Activated T-cell treated with anti-CD3 and anti-CD28 coated beads for 24 hours (primary cell): ENCODE measurements at places on chromosomes 2 and 18.

DNA sequence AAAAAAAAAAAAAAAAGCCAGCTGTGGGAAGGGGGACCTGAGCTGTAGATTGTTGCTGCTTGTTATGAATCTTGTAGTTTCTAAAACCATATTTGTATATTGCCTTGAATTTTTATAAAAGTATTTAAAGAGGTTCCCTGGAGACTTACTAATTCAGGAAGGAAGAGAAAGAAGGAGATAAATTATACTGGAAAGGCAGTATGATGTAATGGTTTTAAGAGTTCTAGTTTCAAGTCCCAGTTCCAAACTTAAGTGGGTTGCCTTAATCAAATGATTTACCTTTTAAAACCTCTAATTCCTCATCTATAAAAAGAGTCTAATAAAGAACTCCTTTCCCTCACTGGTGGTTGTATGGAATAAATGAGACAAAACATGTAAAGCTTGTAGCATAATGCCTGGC is 62.2 kb downstream of the PTRHD1 start:
- DNase-seq, result no peak

GRCh38 chr2:31943636-31944225 is 67.1 kb downstream of the MEMO1 start:
- DNase-seq, result no peak

DNA sequence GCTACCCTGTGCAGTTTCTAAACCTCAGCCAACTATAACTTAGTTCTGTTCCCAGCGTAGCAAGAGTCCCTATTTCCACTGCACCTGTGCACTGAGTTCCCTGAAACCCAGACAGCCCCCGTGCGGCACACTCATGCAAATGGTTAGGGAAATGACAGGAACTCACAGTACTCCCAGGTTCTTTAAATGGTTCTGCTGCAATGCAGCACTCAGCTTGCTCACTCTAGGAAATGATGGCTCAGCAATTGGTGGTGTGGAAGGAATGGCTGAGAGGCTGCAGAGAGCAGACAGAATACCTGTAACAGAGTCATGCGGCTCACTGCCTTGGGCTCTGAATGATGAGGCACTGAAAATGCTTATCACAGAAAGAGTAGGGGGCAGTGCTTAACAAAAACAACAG is 143.0 kb downstream of the RAD51AP2 start:
- DNase-seq, result no peak

- no peak for DNase-seq
Measured at GRCh38 chr2:211435331-211435730, 878.9 kb downstream of the CPS1 start.

- no peak for DNase-seq
Measured at GRCh38 chr18:59065684-59066083, 74.0 kb upstream of the SEC11C start.

- DNase-seq, result no peak
Measured at GRCh38 chr2:39119732-39120520, 925 bp downstream of the SOS1 start.

- no peak for DNase-seq
Measured at GRCh38 chr2:73862987-73863386, 29.8 kb upstream of the ACTG2 start.

DNA sequence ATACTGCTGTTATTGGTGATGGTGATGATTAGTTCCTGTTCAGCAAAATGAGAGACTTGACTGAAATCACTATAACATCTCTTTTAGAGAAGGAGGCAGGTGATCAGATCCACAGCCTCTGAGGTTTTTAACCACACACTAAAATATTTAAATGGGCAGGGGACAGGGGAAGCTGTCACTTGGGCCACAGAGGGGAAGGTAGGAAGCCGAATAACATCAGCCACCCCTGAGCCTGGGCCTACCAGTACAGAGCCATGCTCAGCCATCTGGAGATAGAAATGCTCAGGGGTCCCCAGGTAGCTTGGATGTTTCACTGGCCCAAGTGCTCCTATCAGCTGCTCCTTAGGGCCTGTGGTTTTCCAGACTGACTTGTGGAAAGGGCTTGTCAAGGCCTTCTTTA is 122.3 kb downstream of the MRO start:
- DNase-seq, result no peak

- no peak for DNase-seq
Measured at GRCh38 chr2:133240491-133241223, 327.6 kb downstream of the NCKAP5 start.

- DNase-seq, result no peak
Measured at GRCh38 chr2:143623231-143623908, 494.2 kb downstream of the ARHGAP15 start.

DNA sequence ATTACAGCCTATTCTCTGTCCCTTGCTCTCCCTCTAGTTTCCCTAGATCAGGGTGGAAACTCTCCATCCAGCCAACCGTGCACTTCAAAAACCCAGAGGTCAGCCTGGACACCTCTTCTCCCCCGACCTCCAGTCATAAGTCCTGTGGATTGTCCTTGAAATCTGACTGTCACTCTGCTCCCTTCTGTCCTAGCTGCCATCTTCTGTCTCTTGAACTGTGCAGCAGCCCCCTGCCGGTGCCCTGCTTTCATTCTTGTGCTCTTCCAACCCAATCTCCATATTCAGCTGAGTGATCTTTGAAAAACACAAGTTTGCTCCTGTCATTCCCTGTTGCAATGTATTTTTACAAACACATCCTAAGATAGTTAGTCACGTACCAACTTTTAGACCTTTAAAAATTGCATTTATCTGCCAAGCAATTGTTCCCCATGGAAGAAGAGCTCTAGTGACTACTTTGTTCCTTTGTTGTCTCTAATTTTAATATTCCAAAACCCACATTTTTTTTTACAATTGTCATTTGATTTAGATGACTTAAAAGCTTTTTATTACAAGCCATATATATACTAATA is 254.3 kb downstream of the CAMKMT start:
- no peak for DNase-seq

DNA sequence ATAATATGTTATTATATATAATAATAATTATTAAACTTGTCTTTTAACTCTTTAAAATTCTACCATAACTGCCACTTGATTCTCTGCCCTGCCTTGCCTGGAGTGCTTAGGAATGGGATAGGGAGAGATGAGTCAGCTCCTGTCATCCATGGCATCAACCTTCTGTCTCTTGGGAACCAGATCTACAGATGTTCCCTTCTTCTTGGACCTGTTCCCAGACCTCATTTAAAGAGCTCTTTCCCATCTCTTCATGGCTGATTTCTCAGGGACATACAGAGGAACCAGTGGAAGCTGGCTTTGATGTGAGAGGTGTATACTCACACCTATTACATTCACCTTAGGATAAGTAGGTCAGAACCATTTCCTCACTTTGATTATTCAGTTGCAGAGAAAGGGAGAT is 155.3 kb upstream of the MYO3B start:
- DNase-seq, result no peak

- no peak for DNase-seq
Measured at GRCh38 chr2:133570542-133570941, 2.3 kb upstream of the NCKAP5 start.

DNA sequence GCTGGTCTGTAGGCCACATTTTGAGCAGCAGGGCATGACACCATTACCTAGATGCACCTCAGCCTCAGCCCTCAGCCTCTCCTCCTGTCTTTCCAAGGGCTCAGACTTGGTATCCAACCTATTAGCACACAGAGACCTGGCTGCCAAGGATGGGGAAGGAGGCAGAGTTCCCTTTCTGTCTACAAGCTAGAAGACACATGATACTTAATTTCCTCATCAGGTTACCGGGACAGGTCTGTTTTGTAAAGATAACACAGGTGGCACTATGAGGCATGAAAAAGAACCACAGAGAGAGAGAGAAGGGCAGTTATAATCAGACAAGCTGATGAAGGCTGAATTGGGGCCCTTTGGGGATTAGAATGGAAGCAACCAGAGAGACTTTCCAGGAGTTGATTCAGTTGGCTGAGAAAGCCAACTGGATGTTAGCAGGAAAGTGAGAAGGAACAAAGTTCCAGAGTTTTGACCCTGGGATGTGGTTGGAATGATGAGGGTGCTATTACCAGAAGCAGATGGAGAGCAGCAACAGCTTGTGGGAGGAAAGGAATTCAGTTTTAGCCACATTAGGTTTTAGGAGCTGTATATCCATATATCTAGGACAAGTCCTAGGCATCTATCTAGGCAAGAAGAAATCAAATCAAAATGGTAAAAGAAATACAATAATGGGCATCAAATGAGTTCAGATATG is 46.0 kb upstream of the RMND5A start:
- DNase-seq, result no peak

GRCh38 chr2:28086611-28087010 is 196.1 kb downstream of the BABAM2 start:
- no peak for DNase-seq

GRCh38 chr2:11567631-11568031 is 33.8 kb downstream of the GREB1 start:
- DNase-seq, result no peak

GRCh38 chr18:30765247-30765646 is 277.3 kb downstream of the DSC3 start:
- DNase-seq, result no peak

DNA sequence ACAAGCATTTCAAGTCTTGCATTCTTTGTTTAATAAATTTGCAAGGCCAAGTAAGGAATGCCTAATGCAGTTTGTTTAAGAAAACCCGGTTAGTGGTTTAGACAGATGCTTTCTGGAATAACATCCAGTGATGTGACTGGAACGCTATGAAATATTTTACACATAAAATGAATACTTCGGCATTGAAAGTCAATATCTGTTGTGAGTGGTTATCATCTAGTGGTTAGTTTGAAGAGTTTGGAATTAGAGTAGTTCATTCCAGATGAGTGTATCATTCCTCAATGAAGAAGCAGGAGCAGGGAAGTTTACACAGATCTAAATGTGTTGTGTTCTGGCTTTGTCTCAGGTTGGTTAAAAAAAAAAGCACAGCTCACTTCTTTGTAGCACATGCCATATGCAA is 608.0 kb upstream of the PIK3C3 start:
- no peak for DNase-seq

- no peak for DNase-seq
Measured at GRCh38 chr2:57141269-57141668, 905.3 kb upstream of the VRK2 start.

DNA sequence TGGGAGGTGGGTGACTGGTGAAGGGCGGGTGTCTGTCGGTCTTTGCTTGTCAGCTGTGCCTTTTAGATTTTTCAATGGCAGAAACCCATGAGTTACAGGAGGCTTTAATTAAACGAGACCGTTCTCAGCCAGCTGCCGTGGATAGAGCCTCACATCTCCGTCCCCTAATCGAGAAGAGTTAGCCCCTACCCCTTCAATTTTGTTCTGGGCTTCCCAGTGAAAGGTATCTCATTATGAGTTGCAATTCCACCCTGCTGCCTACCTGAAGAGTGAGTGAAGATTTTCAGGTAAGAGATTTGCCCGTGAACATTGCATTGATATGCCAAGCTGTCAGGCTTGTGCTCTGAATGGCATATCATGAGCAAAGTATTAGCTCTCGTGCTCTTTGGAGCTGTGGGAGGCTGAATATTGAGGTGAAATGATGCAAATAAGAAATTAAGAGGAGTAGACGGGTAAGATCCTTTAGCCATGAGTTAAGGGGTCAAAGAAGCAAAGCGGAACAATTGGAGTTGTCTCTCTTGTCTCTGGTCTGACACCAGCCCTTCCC is 118.7 kb upstream of the MSTN start:
- no peak for DNase-seq

GRCh38 chr2:14944562-14945346 is 312.2 kb downstream of the LRATD1 start:
- no peak for DNase-seq

DNA sequence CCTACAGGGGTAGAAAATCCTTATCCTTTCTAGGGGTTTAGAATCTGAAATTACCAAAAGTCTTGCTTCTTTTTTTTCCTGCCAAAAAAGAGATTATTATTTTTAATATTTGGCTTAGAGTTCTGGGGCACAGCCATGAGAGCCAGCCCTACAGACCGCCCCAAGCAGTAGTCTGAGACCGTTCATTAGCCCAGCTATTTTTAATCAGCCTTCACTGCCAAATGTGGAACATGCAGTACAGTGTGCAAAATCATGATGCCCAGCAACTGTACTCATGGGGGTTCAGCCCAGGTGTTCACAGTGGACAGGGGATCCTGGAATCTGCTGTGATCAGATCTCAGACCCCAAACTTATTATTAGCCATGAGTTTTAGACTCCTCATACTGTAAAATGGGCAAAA is 60.4 kb downstream of the GRB14 start:
- DNase-seq, result no peak

GRCh38 chr2:138846216-138846821 is 66.1 kb upstream of the NXPH2 start:
- DNase-seq, result no peak

- DNase-seq, result no peak
Measured at GRCh38 chr2:43300781-43301583, 74.6 kb upstream of the ZFP36L2 start.

- DNase-seq, result no peak
Measured at GRCh38 chr18:62384610-62385097, 59.5 kb downstream of the TNFRSF11A start.

DNA sequence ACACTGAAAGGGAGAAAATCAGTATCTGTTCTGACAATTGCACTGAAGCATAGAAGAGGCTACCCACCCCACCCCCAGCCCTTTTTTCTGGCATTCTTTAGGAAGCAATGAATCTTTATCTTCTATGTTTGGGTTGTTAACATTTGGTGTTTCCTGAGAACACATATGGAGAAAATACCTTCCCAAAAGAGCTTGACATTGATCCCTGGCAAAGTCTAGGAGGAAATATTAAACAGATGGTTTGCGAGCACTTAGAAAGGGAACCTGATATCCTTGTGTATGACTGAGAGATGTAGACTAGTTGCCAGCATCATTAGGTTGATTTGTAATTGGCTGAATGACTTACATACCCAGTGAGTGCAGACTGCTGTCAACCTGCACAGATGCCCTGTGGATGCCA is 42.9 kb downstream of the DOK1 start:
- DNase-seq, result no peak

GRCh38 chr2:4122726-4123125 is 419.4 kb downstream of the DCDC2C start:
- no peak for DNase-seq

DNA sequence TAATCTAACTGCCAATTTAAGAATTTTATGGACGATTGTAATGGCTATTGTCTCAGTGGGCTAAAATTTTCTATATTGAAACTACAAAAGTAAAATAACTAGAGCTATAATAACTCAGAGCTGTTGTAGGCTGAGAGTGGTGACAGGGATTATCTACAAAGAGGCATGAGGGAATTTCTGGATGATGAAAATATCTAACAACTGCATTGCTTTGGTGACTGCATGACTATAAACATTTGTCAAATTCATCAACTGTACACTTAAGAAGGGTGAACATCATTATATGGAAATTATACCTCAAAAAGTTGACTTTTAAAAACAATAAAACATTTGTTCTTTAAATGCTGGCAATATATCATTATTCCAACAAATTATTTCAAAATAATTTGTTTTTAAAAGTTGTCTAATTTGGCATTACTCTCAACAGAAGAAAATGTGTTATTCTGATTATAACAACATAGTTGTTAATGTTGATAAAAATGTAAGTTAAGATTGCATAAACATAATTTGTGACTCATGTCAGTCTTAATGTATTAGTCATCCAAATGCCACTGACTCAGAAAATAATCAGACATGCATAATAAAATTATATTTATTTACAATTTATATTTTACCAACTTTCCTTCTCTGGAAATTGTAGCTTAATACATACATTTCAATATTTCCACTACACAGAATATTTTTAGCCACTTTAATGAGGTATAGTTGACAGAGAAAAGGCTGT is 865.1 kb upstream of the VRK2 start:
- DNase-seq, result no peak

GRCh38 chr2:107063228-107063627 is 177.3 kb upstream of the ST6GAL2 start:
- no peak for DNase-seq

GRCh38 chr2:74887445-74887951 is 53.6 kb downstream of the HK2 start:
- DNase-seq, result no peak
